ENCODE measurements at places on chromosomes 6 and 20.

- no peak for DNase-seq
Measured at GRCh38 chr6:3324262-3324942, 65.7 kb downstream of the PSMG4 start.

- DNase-seq = no peak
Measured at GRCh38 chr20:56372850-56373249, 14.1 kb downstream of the FAM210B start.

DNA sequence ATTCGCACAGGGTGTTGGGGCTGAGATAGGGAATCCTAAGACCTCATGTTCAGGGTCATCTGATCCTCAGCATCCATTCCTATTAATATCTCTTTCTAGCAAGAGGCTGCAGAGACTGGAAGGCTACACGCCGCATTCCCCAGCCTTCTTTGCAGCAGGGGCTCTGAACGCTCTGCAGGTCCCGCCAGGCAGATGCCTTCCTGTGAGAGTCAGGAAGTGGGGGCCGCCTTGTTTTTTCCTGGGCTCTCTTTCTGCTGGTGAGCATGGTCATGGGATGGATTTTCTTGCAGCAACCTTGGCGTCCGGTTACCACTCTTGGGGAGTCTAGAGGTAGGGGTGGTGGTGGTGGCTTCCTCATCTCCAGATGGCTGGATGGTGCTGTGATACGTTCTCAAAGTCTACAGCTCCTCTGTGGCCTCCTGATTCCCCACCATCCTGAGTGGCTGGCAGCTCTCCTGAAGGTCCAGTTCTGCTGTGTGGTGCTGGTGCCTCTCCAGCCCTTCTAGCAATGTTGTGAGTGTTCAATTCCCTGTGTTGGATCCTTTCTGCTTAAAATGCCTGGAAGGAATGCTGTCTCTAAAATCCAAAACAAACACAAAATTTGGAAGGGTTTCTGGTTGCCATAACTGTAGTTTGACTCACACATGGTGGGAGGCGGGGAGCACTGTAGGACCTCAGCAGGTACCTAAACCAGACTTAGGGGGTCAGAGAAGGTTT lies 111.9 kb downstream of the CEBPB start:
- DNase-seq = no peak

DNA sequence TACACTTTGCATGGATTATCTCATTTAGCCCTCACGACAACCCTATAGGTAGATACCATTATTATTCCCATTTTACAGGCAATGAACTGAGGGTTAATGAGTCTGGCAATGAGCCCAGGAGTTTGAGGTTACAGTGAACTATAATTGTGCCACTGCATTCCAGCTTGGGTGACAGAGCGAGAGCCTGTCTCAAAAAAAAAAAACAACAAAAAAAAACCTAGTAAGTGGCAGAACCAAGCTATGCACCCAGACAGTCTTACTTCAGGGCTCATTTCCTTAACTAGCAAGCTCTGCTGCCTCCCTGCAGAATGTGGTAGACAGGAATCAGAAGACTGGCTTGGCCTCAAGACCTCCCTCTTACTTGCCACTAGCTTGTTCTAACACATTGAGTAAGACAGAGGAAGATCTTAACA lies 71.9 kb upstream of the RREB1 start:
- no peak for DNase-seq

DNA sequence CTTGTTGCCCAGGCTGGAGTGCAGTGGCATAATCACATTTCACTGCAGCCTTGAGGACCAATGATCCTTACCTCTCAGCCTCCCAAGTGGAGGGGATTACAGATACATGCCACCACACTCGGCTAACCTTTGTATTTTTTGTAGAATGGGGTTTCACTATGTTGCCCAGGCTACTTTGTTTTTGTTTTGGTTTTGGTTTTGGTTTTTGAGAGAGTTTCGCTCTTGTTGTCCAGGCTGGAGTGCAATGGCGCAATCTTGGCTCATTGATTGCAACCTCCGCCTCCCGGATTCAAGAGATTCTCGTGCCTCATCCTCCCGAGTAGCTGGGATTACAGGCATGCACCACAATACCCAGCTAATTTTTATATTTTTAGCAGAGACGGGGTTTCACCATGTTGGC lies 105.5 kb downstream of the BMP7 start:
- DNase-seq = no peak

- DNase-seq = no peak
Measured at GRCh38 chr6:110101885-110102284, 77.6 kb downstream of the WASF1 start.

DNA sequence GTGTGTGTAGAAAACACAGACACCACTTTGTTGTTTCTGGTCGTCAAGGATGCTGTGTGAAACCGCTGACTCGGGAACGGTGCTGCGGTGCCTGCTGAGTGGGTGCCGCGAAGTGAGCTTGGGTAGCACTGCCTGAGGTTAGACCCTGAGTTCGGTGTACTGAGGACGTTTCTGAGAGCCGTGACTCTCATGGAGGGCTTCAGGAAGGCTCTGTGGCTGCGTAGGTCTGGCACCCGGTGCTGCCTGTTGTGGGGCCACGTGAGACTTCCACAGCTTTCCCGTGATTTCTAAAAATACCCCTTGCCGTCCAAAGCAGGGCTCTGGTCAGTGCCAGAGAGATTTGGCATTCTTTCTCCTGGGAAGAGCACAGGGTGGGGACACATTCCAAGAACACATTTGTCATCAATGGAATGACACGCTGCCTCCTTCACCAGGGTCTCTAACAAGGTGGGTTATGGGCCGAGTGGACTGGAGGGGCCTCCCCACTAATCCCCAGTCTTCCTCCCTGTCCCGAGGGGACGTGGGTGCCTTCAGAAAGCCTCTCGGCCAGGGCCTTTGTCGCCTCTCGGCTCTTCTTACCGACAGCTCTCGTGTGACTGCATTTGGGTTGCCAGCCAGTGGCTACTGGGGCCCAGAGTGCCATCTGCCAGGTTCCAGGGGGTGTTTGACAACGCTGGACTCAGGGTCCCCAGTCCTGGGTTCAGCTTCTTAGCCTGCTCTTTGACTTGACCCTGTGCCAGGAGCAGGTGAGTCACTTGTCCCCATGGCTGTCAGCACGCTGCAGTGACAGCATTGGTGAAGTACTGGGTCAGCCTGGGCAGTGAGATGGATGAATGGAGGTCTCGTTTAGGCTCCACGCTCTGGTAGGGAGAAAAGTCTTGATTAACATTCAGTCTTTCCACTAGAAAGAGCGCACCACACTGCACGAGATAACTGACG lies 62.2 kb downstream of the SYNJ2 start:
- DNase-seq = no peak

GRCh38 chr6:125808060-125808459 lies 17.3 kb downstream of the NCOA7 start:
- no peak for DNase-seq

GRCh38 chr6:7260291-7261031 lies 52.5 kb downstream of the SSR1 start:
- no peak for DNase-seq

- no peak for DNase-seq
Measured at GRCh38 chr6:140105857-140106256, 731.4 kb upstream of the CITED2 start.

DNA sequence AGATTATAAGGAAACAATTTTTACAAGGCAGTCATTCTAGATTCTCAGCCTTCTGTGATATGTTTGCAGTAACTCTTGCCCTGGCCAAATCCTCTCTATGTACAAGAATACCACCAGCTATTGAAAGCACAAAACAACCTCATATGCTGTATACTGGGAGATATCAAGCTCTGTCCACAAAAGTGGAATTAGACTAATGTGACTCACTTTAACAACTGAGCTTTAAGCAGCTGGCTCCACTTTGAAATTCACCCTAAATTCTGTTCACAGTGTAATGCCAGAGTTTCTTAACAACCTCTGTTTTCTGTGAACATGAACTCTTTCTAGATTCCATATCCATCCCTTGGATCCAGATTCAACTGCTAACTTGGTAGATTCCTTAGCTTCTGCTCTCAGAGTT lies 47.6 kb downstream of the CHD6 start:
- DNase-seq = no peak

DNA sequence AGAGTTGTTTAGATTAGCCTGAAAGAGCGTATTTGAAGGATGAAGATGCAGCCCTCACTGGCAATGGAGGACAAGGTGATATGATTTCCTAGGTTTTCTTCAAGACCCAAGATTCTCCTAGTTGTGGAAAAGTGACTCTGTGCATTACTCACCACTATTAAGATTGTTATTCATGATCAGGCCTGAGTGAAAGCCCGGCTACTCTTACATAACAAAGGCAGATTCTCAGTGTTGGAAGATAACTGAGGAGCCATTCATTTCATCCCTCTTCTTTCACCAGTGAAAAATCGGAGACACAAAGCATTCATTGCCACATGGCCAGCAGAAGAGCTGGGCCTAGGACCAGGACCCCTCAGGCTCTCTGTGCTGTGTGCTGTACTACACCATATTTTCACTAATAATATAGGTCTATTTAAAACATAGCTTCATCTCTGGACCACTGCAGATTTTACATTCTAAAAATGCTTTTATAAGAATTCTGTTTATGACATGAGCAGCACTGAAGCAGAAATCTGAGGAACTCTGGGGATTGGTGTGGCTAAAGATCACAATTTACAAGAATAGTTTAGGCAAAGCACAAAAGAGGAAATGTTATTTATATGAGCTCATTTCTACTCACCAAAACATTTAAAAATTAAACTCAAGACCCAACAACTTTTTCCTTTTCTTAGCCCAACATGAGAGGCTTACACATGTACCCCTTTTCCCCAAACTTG lies 181.9 kb upstream of the CCN2 start:
- DNase-seq = no peak

DNA sequence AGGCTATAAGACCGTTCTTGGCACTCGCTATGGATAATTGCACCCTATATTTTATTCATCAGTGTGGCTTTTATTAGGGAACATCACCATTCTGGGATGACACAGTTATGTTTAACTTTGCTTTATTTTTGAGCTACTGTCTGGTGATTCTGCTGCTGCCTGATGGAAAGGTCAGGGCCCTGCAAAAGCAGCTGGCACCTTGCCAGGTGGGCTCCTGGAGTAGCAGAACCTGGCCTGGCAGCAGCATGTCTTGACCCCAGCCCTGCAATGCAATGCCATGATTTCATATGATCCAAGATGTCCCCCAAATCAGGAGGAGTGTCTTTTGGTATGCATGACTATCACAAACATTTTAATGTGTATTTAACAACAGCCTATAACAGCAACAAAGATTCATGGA lies 228.4 kb upstream of the RSPO3 start:
- DNase-seq = no peak

DNA sequence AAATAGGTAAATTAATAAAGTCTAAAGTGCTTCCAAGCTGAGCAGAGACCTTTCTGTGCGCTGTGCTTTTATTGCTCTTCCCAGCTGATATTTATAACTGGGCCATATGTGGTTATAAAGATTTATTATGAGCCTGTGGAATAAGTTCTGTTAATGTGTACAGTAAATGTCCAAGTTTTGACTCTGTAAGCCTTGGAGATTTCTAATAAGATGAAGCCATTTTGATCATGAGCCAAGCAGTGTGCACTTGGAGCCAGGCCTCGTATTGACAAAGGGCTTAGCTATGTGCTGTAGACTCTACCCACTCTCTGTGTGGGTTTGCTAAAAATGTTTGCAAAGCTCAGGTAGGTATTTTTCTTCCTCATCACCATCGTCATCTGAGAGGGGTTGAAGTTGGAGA lies 361.1 kb downstream of the FOXA2 start:
- no peak for DNase-seq

- no peak for DNase-seq
Measured at GRCh38 chr20:57369596-57369995, 18.5 kb downstream of the RAE1 start.

DNA sequence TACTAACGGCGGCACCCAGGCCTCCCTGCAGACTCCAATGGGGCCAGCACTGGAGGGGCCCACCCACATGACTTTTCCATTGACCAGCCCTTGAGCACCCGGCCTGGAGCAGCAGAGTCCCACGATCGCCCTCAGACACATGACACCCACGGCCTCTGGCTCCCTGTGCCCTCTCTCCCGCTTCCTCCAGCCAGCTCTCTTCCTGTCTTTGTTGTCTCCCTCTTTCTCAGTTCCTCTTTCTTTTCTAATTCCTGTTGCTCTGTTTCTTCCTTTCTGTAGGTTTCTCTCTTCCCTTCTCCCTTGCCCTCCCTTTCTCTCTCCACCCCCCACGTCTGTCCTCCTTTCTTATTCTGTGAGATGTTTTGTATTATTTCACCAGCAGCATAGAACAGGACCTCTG lies 26.1 kb upstream of the FANCE start:
- no peak for DNase-seq

DNA sequence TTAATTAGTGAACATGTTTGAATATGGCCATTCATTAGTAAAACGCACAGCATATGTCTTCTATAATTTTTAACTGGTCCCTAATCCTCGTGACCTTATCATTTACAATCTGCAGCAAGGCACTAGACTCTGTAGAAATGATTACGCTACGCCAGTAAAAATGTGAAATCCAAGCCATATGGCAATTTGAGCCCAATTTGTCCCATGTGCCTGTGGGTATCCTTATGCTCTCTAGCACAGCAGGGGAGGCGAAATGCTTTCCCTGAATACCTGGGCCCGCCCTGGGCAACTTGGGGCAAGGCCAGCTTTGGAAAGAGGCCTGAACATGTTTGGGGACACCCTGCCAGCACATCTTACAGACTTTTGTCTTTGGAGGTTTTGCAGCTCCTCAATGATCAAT lies 122.7 kb upstream of the AGPAT4 start:
- DNase-seq = no peak

- DNase-seq = no peak
Measured at GRCh38 chr6:156107624-156108101, 652.0 kb upstream of the NOX3 start.

GRCh38 chr20:51489611-51490010 lies 52.9 kb downstream of the NFATC2 start:
- no peak for DNase-seq

Data from activated T-helper 1 cell treated with Interleukin-2 at 50 U/mL for 16 hours (primary cell).